Mesendoderm (in vitro differentiated cells): ENCODE measurements at places on chromosomes 13 and 19.
A peak's percentile ranks its signal among the peaks of the same experiment; 100 is the strongest.

DNA sequence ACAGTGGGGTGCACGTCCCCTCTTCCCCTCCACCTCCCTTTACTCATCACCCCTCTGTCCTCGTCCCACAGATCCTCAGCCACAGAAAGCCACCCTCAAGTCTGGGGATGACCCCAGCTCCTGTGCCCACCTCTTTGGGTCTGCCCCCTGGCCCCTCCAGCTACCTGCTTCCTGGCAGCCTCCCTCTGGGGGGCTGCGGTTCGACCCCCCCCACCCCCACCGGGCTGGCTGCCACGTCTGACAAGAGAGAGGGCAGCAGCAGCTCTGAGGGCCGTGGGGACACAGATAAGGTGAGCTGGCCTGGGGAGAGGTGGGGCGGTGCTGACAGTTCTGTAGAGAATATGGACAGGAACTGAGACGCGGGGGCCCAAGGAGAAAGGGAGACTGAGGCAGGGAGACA, 11.1 kb downstream of the IRF3 start:
- no peak for DNase-seq

- DNase-seq = peak; percentile 5
These were observed 154.8 kb upstream of the IRS2 start for GRCh38 chr13:109941221-109941620.

- DNase-seq = no peak
These were observed 410.6 kb downstream of the FGF9 start for GRCh38 chr13:22081430-22081829.

GRCh38 chr13:99971576-99972189, at the start of gene ZIC5:
Gene ZIC5, minus strand, starts transcription at chr13:99971767. Its CDS starts 164 bp downstream, at chr13:99971603.
- peak; percentile 91 for DNase-seq

GRCh38 chr19:39162441-39163043, 34.2 kb upstream of the NCCRP1 start:
- DNase-seq = no peak

DNA sequence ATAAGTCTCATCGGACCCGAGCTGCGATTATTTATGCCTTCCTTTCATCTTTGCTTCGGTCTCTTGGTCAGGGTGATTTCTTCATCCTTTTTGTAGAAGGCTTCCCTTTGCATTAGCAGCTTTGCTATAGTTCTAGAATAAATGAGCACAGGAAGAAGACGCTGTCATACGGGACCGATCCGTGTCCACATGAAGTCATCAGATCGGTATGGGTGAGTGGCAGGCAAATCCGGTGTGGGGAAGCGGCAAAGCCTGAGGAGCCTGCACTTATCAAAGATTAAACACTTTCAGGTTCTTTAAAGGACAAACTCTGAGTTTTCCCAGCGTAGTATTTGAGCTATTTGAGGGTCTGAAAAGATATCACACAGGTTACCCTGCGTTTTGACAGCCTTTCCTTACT, 119.3 kb downstream of the IRS2 start:
- peak; percentile 35 for DNase-seq

DNA sequence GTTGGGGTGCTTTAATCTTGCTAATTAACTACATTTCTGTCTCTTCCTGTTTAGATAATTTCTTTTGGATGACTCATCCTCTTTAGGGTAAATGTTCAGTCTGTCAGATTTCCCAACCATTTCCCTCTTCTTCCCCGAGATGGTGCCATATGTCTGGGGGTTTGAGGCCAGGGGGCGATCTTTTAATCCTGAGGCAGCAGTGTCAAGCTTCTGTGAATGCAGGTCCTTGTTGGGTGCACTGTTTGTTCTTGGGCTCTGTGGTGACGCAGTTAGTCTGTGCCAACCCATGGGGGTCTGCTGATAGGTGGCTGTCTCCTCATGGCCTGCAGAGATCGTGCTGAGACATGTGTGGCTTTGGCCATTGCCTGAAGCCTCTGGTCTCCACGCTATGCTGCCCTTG, 420.4 kb downstream of the NDFIP2 start:
- DNase-seq = peak; percentile 61
